Activated CD4-positive, alpha-beta memory T cell treated with anti-CD3 and anti-CD28 coated beads, Interleukin-2, amount 10 ng/mL, durations not matched to agents 7 days and 5 days (primary cell): ENCODE measurements at places on chromosomes 6 and 20. TPM values are rescaled to one million over a fixed set of nuclear protein-coding genes. Genes with fewer than 3 reads are reported as not detected.
A peak's percentile ranks its signal among the peaks of the same experiment; 100 is the strongest.

GRCh38 chr6:71349395-71349794, 60.8 kb downstream of the OGFRL1 start:
- peaks cover 7% of the 10 kb centered on the region for H3K27me3 ChIP-seq
- H3K27ac ChIP-seq = no peak overlapping the region
- no peaks in the 10 kb centered on the region for H3K4me1 ChIP-seq
- no peak overlapping the region for H3K4me3 ChIP-seq
- no peak for DNase-seq

DNA sequence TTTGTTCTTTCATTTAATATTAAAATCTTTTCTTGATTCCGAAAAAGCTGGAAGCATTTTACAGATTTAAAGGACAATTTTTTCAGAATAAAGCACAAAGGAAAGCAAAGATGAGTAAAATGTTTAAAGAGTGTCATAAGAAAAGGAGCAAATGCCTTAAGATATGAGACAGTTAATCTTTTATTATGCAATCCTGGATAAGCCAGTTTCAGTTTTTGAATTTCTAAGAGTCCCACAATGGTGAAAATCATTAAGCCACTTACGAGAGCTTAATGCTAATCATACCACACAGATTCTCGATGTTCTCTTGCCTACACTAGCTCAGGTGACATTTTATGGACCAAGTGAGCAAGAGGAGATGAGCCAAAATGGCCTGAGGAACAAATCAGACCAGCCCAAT, 103.7 kb upstream of the RNF217 start:
- no peak for DNase-seq
- no peaks in the 10 kb centered on the region for H3K4me1 ChIP-seq

GRCh38 chr20:39269493-39270217, 307.5 kb downstream of the DHX35 start:
- no peak for DNase-seq
- H3K4me1 ChIP-seq = no peaks in the 10 kb centered on the region
- no peaks in the 10 kb centered on the region for H3K36me3 ChIP-seq
- H3K27ac ChIP-seq = no peak overlapping the region
- H3K4me3 ChIP-seq = no peak overlapping the region
- H3K27me3 ChIP-seq = no peaks in the 10 kb centered on the region

DNA sequence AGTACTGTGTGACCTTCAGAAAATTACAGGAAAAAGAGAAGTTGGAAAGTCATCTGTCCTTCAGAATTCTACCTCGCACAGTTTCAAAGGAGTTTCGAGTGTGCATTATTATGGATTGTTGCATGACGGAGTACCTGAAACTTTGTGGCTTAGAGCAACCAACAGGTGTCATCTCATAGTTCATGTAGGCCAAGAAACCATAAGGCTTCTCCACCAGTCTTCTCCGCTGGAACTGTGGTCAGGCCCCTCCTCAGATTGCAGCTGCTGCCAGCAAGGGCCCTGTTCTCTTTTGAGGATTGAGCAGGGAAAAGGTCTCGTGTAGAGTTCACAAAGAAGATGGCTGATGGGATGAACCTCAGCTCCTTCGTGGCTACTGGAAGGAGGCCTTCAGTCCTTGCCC, 151.2 kb upstream of the THBS2 start:
- no peak overlapping the region for H3K4me3 ChIP-seq
- DNase-seq = no peak
- H3K27ac ChIP-seq = no peak overlapping the region
- H3K4me1 ChIP-seq = no peaks in the 10 kb centered on the region

DNA sequence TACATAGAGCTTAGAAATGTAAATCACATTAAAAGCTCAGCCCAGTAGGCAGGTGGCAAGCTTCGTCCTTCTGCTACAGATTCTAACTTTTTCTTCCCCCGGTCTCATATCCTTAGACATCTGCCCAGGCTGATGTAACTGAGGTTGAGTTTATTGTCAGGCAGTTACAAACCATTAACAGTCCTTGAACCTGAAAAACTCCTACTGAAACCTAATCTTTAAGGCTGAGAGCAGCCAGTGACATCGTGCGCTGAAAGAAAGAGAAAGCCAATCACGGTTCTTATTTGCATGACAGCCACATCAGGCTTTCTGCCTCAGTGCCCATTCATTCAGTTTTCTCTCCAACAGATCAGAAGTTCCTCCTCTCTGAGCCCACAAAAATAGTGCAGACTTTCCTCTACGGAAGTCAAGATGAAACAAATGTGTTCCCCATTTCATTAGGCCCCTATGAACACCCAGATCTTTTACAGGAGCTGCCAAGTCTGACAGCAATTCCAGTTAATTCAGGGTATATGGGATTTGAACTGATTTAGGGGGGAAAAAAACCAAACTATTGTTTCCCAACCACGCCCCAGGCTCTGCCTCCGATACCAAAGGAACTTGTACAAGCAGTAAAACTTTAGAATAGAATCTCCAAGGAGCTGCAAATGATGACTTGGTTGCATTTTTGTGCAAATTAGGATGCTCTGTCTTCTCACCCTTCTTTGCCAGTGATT, at the start of gene NHSL1:
TSS of gene NHSL1 (minus strand) at position 192 of the 716 bp plus-strand sequence. CDS start 204 bp downstream, outside the sequence.
- H3K4me1 ChIP-seq = peaks cover 4% of the 10 kb centered on the region
- no peak within 1 kb of the TSS for H3K4me3 ChIP-seq
- H3K36me3 ChIP-seq = no peaks in the 10 kb centered on the region
- H3K27me3 ChIP-seq = peaks cover 24% of the 10 kb centered on the region
- H3K27ac ChIP-seq = no peak within 1 kb of the TSS

- H3K4me3 ChIP-seq = peak overlapping the region; percentile 87
- H3K36me3 ChIP-seq = peaks cover 42% of the 10 kb centered on the region
- H3K27me3 ChIP-seq = peaks cover 3% of the 10 kb centered on the region
Observed at GRCh38 chr6:42449917-42450476, 1.7 kb downstream of the TRERF1 start.

GRCh38 chr20:16025084-16025483, 548.2 kb downstream of the KIF16B start:
- H3K27me3 ChIP-seq = no peaks in the 10 kb centered on the region
- no peak overlapping the region for H3K4me3 ChIP-seq
- H3K4me1 ChIP-seq = no peaks in the 10 kb centered on the region
- no peaks in the 10 kb centered on the region for H3K36me3 ChIP-seq
- H3K27ac ChIP-seq = no peak overlapping the region

- H3K27ac ChIP-seq = no peak overlapping the region
- no peaks in the 10 kb centered on the region for H3K36me3 ChIP-seq
- no peak for DNase-seq
- no peaks in the 10 kb centered on the region for H3K27me3 ChIP-seq
- no peak overlapping the region for H3K4me3 ChIP-seq
- H3K4me1 ChIP-seq = no peaks in the 10 kb centered on the region
Observed at GRCh38 chr6:144266091-144266649, 19.0 kb upstream of the UTRN start.

Gene BPIFA1
- not detected for total RNA-seq

Gene DLK2
- total RNA-seq = 0.50 TPM

Gene FAM83D
- 19.9 TPM for total RNA-seq
